ENCODE measurements at places on chromosomes 1 and 21. TPM values are rescaled to one million over a fixed set of nuclear protein-coding genes. Genes with fewer than 3 reads are reported as not detected.
A peak's percentile ranks its signal among the peaks of the same experiment; 100 is the strongest.

Gene LRP8
- 4.3 TPM for total RNA-seq

GRCh38 chr21:37063433-37063832, 9.4 kb downstream of the PIGP start:
- H3K27ac ChIP-seq, result no peak overlapping the region
- H3K4me3 ChIP-seq, result no peak overlapping the region
- H3K27me3 ChIP-seq, result no peaks in the 10 kb centered on the region
- H3K4me1 ChIP-seq, result no peaks in the 10 kb centered on the region
- no peak for DNase-seq

Gene GPR25
- 0.57 TPM for total RNA-seq

GRCh38 chr1:73832276-73833181, 365.4 kb downstream of the LRRIQ3 start:
- H3K36me3 ChIP-seq, result no peaks in the 10 kb centered on the region
- no peak for DNase-seq
- no peak overlapping the region for H3K4me3 ChIP-seq
- no peaks in the 10 kb centered on the region for H3K27me3 ChIP-seq

Gene NFYC
- 44.2 TPM for total RNA-seq

DNA sequence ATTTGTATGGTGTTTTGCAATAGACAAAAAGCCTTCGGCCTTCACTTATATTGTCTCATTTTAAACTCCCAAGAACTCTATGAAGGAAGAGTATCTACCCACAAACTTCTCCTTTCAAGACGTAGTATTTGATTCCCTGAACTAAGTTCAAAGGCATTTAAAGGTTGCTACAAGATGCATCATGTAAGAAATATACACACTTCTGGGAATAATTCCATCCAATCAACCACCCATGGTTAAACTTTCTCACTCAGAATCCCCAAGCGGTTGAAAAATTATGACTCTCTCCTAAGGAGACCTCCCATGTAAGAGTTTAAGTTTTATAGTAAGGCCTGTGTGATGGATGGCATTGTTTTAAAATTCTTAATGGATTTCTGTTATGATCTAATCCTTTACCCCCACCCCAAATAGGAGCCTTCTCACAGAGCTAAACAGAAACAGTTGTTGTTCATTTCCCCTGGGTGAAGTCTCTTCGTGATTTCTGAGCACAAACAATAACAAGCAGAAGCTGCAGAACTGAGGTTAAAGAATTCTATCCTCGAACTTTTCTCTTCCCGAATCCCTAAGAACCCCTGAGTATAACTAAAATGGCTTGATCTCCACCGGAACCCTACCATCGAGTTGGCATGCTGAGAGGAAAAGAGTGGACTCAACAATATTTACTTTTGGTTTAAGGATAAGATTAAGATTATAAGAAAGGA, 185.0 kb downstream of the TGFBR3 start:
- peaks cover 18% of the 10 kb centered on the region for H3K4me1 ChIP-seq
- no peak overlapping the region for H3K27ac ChIP-seq

GRCh38 chr1:153613406-153613805, 469 bp upstream of the S100A16 start:
- H3K4me3 ChIP-seq, result no peak overlapping the region
- H3K27ac ChIP-seq, result no peak overlapping the region

GRCh38 chr1:206449565-206449964, 20.7 kb upstream of the IKBKE start:
- H3K4me1 ChIP-seq, result no peaks in the 10 kb centered on the region
- no peak overlapping the region for H3K4me3 ChIP-seq
- no peak overlapping the region for H3K27ac ChIP-seq
- H3K36me3 ChIP-seq, result no peaks in the 10 kb centered on the region

- no peak for DNase-seq
- H3K36me3 ChIP-seq, result no peaks in the 10 kb centered on the region
- no peak overlapping the region for H3K4me3 ChIP-seq
- H3K27me3 ChIP-seq, result no peaks in the 10 kb centered on the region
Observed at GRCh38 chr1:236150986-236151385, 8.6 kb downstream of the GPR137B start.

GRCh38 chr1:20058531-20058930, 11.5 kb upstream of the PLA2G5 start:
- no peak overlapping the region for H3K27ac ChIP-seq
- DNase-seq, result peak; percentile 32
- H3K4me1 ChIP-seq, result peaks cover 27% of the 10 kb centered on the region
- H3K36me3 ChIP-seq, result no peaks in the 10 kb centered on the region
- H3K4me3 ChIP-seq, result no peak overlapping the region
- H3K27me3 ChIP-seq, result no peaks in the 10 kb centered on the region

Gene PCSK9
- total RNA-seq, result not detected

- H3K4me1 ChIP-seq, result no peaks in the 10 kb centered on the region
- H3K27ac ChIP-seq, result no peak overlapping the region
- no peak overlapping the region for H3K4me3 ChIP-seq
- DNase-seq, result no peak
- no peaks in the 10 kb centered on the region for H3K27me3 ChIP-seq
- no peaks in the 10 kb centered on the region for H3K36me3 ChIP-seq
Observed at GRCh38 chr1:68270951-68271350, 38.6 kb upstream of the WLS start.

DNA sequence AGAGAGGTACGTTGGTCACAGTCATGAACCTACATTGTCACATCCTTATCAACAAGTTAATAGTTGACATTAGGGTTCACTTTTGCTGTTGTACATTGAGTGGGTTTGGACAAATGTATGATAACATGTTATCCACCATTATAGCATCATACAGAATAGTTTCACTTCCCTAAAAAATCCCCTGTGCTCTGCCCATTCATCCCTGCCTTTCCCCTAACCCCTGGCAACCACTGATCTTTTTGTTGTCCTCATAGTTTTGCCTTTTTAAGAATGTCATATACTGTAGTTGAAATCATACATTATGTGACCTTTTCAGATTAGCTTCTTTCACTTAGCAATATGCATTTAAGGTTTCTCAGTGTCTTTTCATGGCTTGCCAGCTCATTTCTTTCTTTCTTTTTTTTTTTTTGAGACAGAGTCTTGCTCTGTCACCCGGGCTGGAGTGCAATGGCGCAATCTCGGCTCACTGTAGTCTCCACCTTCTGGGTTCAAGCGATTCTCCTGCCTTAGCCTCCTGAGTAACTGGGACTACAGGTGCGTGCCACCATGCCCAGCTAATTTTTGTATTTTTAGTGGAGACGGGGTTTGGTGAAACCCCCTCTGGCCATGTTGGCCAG, 50.6 kb downstream of the UCK2 start:
- H3K4me3 ChIP-seq, result no peak overlapping the region
- H3K27me3 ChIP-seq, result no peaks in the 10 kb centered on the region
- no peak overlapping the region for H3K27ac ChIP-seq
- no peak for DNase-seq
- no peaks in the 10 kb centered on the region for H3K36me3 ChIP-seq
- peaks cover 8% of the 10 kb centered on the region for H3K4me1 ChIP-seq

Gene CLDN14
- total RNA-seq, result not detected
